ENCODE measurements at places on chromosomes 6 and 20.

- DNase-seq: no peak
- H3K27ac ChIP-seq: peak overlapping the region; percentile 10
- H3K4me1 ChIP-seq: peaks cover 40% of the 10 kb centered on the region
- no peaks in the 10 kb centered on the region for H3K36me3 ChIP-seq
- H3K27me3 ChIP-seq: peaks cover 5% of the 10 kb centered on the region
- H3K4me3 ChIP-seq: no peak overlapping the region
Observed at GRCh38 chr6:167314180-167314821, 10.6 kb upstream of the TTLL2 start.

GRCh38 chr6:152173957-152174356, 366.5 kb downstream of the ESR1 start:
- no peaks in the 10 kb centered on the region for H3K4me1 ChIP-seq
- H3K27ac ChIP-seq: no peak overlapping the region
- H3K36me3 ChIP-seq: peaks cover 8% of the 10 kb centered on the region
- H3K27me3 ChIP-seq: no peaks in the 10 kb centered on the region
- no peak overlapping the region for H3K4me3 ChIP-seq

- H3K27ac ChIP-seq: peak overlapping the region; percentile 27
- no peaks in the 10 kb centered on the region for H3K27me3 ChIP-seq
- H3K36me3 ChIP-seq: no peaks in the 10 kb centered on the region
- H3K4me3 ChIP-seq: no peak overlapping the region
Observed at GRCh38 chr20:24870881-24871280, 78.2 kb upstream of the CST7 start.

- no peaks in the 10 kb centered on the region for H3K36me3 ChIP-seq
- peaks cover 2% of the 10 kb centered on the region for H3K4me1 ChIP-seq
- DNase-seq: no peak
- H3K27ac ChIP-seq: no peak overlapping the region
- no peak overlapping the region for H3K4me3 ChIP-seq
Observed at GRCh38 chr6:20338156-20338555, 63.5 kb upstream of the E2F3 start.

GRCh38 chr20:57071954-57072583, 194.4 kb downstream of the BMP7 start:
- peaks cover 8% of the 10 kb centered on the region for H3K4me1 ChIP-seq
- H3K27me3 ChIP-seq: peaks cover 42% of the 10 kb centered on the region
- no peak overlapping the region for H3K4me3 ChIP-seq
- peak overlapping the region; percentile 86 for H3K27ac ChIP-seq

GRCh38 chr6:7546383-7546782, 4.9 kb downstream of the DSP start:
- no peaks in the 10 kb centered on the region for H3K27me3 ChIP-seq
- peaks cover 49% of the 10 kb centered on the region for H3K4me1 ChIP-seq

DNA sequence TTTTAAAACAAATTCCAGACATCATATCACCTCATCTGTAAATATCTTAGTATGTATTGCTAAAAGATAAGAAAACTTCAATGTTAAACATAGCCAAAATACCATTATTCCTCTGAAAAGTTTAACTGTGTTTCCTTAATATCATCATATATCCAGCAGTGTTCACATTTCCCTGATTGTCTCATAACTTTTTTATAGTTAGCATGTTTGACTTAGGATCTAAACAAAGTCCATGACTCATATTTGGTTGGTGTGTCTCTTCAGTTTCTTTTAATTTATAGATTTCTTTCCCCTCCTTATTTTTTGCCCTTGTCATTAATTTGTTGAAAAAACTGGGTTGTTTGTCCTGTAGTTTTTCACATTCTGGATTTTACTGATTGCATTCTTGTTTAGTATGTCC, 163.0 kb downstream of the RPS12 start:
- no peak for DNase-seq
- no peak overlapping the region for H3K27ac ChIP-seq
- H3K4me3 ChIP-seq: no peak overlapping the region
- peaks cover 3% of the 10 kb centered on the region for H3K4me1 ChIP-seq

- no peak overlapping the region for H3K4me3 ChIP-seq
- peaks cover 3% of the 10 kb centered on the region for H3K4me1 ChIP-seq
- no peak overlapping the region for H3K27ac ChIP-seq
- peaks cover 21% of the 10 kb centered on the region for H3K27me3 ChIP-seq
- H3K36me3 ChIP-seq: no peaks in the 10 kb centered on the region
Observed at GRCh38 chr6:15839969-15840541, 177.2 kb upstream of the DTNBP1 start.

DNA sequence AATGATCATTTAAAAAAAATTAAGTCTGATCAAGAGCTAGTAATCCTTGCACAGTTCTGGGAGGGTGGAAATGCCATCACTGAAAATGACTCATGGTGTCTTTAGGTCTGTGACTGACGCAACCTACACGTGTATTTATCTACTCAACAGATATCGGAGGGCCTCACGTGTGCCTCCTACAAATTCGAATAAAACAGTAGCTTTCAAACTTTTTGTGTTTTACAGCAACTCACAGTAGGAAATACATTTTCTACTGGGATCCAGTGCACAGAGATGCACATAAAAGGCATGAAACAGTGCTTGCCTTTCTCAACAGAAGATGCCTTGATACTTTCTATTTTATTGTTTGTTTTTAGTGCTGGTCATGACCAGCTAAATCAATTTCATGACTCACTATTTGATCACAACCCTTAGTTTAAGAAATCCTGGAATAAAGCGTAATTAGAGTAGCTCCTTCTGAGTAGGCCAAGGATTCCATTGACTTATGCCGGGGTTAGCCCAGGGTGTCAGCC, 210.0 kb upstream of the SNX9 start:
- no peaks in the 10 kb centered on the region for H3K4me1 ChIP-seq
- H3K27ac ChIP-seq: no peak overlapping the region
- peaks cover 6% of the 10 kb centered on the region for H3K27me3 ChIP-seq
- H3K36me3 ChIP-seq: no peaks in the 10 kb centered on the region

DNA sequence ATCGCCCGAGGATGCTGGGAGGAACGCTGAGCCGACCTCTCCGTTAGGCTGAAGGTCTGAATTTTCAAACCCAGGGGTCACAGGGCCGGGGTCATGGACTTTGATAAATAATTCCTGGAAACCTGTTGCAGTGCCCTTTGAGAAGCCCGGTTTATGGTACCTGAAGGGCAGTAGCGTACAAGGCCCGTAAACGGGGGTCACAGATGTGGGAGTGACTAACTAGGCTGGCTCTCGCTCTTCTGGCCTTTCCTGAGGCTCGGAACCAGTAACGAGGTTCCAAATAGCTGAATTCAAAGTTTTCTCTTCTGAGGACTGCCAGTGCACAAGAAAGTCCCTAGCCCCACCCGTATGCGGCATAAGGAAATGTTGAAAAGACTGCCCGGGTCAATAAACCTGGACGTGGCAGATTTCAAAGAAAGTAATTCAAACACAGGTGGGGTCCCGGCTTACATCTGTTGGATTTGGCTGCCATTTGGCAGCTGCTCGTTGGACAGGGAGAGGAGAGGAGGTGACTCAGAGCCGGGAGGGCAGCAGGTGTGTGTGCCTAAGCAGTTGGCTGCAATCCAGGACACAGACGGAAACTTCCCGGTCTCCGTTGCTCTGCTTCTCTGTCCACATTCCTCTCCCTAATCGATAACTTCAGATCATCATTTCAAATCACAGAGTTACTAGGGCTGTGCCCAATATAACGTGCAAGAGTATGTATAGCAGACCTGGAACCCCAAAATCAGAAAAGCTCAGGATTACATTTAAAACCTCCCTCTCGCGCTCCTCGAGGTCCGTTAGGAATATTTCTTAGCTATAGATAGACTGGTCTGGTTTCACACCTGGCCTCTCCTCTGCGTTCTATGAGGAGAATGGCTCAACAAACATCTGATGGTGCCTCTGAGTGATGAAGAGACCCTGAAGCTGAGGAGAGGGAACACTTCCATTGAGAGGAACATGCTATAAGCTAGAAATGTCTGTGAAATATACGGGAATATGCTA, 765 bp upstream of the GMDS start:
- peaks cover 14% of the 10 kb centered on the region for H3K4me1 ChIP-seq
- peak overlapping the region; percentile 89 for H3K4me3 ChIP-seq
- DNase-seq: peak; percentile 46
- peaks cover 1% of the 10 kb centered on the region for H3K36me3 ChIP-seq

DNA sequence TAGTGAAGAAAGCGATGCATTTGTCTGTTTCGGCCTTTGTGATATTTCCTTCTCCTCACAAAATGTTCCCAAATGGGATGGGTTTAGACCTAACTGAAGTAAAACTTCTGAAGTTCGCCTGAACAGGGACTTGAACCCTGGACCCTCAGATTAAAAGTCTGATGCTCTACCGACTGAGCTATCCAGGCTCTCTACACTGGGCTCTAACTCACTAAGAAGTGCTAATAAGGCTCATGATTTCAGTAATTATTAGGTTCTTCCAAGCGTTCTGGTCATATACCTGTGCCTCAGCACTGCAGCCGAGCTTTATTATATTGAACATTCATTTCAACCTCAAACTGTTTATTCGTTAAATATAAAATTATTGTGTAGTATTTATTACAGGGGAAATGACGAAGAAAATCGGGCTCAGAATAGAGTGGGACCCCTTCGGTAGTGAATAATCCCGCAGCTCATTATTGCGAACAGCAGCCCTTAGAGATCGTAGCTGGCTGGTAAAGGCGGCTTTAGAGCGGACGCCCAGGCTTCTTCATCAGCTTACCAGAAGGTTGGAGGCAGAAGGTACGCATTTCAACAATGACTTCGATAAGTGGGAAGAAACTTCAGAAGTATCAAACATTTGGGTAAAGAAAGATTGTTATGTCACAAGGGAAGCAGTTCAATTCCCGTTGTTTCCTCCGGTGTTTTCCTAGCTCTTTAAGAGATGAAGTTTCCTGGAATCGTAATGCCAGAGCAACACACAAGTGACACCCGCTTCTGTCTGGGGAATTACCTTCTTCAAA, 119.0 kb upstream of the ZNF184 start:
- DNase-seq: no peak
- no peak overlapping the region for H3K4me3 ChIP-seq

DNA sequence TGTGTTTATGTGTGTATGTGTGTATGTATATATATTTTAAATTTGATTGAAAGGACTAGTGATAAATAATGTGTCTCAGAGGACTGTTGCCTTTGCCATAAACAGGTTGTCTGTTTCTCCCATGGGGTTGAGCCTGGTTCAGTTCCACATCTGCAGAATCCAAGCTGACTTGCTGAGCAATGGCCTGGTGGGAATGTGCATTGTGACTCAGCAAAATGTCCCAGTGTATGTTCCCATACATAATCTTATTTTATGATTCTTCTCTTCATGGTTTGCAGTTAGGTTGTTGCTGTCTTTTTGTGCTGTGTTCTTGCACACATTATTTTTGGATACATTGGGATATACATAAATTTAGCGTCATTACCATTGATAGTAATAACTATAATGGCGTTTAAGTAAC, 115.6 kb upstream of the SLC24A3 start:
- H3K27ac ChIP-seq: no peak overlapping the region
- no peaks in the 10 kb centered on the region for H3K36me3 ChIP-seq
- no peak overlapping the region for H3K4me3 ChIP-seq
- peaks cover 3% of the 10 kb centered on the region for H3K27me3 ChIP-seq
- peaks cover 2% of the 10 kb centered on the region for H3K4me1 ChIP-seq

DNA sequence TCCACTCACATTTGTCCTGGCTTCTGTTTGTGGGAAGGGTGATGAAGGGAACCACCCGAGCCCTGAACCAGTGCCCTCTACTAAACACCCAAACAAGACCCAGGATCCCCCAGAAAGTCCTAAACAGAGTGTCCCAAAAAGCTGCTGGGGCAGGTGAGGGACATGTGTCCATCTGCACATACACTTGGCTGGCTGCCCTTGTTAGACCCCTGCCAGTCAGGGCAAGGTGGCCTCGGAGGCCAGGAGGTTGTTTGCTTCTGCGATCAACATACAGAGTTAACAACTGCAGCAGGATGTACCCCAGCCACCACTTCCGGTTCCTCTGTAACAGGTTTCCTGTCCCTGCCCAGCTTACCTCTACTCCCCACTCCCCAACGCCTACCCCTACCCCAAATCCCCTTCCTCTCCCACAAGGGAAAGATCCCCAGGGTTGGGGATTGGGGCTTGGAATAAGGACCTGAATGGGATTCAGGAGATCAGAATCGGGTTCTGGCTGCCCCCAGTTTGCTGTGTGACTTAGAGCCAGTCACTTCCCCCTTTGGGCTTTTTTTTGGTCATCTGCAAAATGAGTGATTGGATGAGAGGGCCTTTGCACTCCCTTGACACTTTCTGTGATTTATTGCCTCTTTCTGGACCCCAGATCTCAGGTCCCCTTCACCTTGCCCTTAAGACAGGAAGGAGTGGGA, 13.9 kb downstream of the DEF6 start:
- H3K4me3 ChIP-seq: no peak overlapping the region
- H3K4me1 ChIP-seq: no peaks in the 10 kb centered on the region
- H3K27me3 ChIP-seq: peaks cover 19% of the 10 kb centered on the region
- no peaks in the 10 kb centered on the region for H3K36me3 ChIP-seq
- no peak for DNase-seq

DNA sequence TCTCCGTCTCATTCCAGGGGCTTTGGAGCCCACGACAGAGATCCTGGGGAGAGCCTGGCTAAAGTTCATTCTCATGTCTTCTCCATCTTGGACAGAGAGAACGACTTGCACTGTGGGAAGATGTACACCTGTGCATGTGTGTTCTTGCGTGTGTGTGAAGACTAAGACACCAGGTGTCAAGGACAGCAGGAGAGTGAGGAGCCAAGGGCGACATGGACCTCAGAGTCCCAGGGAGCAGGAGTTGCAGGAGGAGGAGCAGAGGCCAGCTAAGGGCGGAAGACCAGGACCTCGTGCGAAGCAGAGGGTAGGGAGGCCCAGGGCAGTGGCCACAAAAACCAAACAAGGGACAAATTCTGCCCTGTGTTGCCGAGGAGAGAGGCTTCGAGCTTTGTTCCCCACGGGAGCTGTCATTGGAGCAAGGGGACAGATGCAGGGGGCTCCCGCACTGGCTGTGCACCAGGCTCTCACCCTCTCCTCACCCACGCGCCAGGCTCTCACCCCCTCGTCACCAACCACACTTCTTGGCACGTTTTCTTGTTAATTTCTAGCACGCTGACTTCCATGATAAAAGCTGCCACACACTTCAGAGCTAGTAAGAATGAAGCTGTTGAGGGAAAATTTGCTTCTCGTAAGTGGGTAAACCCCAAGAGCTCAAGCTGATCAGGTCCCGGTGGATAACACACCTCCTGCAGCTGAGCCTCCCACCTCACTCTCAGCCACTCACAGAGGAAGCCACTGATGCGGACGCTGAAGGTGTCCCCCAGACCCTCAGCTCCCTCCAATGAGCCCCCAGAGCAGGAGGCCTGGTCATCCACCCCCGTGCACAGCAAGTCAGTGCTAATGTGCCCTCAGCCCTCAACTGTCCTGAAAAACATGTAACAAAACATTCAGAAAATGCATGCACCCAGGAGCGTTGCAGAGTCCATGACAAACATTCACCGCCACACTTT, 62.6 kb downstream of the DLL1 start:
- H3K4me3 ChIP-seq: no peak overlapping the region
- peaks cover 26% of the 10 kb centered on the region for H3K27me3 ChIP-seq
- no peak for DNase-seq
- peak overlapping the region; percentile 44 for H3K27ac ChIP-seq
- no peaks in the 10 kb centered on the region for H3K36me3 ChIP-seq

All from progenitor cell of endocrine pancreas (in vitro differentiated cells).